Stimulated activated CD4-positive, alpha-beta T cell treated with anti-CD3 and anti-CD28 coated beads, Interleukin-4, amount 100 ng/mL, for 24 hours (primary cell): ENCODE measurements at places on chromosomes 7 and 10.

DNA sequence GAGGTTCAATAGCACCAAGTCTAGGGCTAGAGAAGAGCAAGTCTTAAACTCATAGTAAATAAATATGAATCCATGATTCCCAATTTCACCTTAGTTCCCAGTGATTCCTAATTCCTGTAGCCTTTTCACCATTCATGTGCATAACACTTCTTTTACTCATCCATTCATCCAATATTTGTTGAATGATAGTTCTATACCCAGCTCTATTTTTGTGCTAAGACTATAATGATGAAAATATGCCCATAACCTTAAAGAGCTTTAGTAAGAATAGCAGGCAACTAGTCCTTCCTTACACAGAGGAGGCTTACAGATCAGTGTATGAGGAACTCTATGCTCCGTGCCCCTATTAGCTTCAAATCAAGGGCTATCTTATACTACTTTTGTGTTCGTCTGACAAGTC is 280.2 kb upstream of the CHRM2 start:
- no peak for DNase-seq

DNA sequence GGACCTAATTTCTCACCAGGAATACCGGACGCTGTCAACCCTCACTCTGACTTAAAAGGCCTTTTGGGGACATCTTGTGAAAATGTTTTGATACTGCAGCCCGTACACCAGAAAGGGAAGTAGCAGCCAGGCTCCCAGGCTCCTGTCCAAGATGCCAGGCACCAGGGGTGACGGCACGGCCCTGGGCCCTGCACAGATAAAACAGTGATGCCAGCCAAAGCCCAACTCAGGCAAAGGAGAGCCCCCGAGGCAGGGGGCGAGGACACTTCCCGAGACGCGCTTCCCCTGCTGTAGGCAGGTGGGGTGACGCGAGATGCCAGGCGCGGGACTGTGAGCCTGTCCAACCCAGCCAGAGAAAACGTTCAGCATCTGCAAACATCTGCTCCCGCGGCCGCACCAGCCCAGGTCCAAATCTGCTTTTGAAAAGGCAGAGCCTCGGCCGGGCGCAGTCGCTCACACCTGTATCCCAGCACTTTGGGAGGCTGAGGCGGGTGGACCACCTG is 15.7 kb downstream of the ZFAND2A start:
- no peak for DNase-seq

- no peak for DNase-seq
Measured at GRCh38 chr7:19698331-19698730, 10.5 kb downstream of the POLR1F start.

GRCh38 chr10:72466018-72466417 is 111.3 kb upstream of the DNAJB12 start:
- no peak for DNase-seq

DNA sequence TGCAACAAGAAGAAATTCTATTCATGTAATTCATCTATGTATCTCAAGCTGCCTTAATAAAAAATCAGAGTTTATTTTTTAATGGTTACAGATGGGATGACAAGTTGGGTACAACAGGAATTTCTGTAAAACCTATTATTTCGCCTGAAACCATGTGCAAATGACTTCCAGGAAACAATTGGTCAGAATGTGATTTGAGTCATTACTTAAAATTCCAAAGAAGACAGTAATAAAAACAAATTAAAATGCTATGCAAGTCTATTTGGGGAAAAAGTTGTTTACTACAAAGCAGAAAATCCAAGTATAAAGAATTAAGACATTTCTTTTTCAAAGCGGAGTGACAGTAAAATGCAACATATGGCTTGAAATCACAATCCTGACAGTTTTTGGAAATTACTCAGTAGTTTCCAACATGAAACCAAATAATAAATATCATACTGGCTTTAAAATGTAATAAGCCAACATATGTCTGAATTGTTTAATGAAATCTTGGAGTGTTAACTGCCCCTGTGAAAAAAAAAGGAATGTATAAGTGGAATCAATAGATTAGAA is 41.5 kb upstream of the SEMA3C start:
- DNase-seq: no peak

DNA sequence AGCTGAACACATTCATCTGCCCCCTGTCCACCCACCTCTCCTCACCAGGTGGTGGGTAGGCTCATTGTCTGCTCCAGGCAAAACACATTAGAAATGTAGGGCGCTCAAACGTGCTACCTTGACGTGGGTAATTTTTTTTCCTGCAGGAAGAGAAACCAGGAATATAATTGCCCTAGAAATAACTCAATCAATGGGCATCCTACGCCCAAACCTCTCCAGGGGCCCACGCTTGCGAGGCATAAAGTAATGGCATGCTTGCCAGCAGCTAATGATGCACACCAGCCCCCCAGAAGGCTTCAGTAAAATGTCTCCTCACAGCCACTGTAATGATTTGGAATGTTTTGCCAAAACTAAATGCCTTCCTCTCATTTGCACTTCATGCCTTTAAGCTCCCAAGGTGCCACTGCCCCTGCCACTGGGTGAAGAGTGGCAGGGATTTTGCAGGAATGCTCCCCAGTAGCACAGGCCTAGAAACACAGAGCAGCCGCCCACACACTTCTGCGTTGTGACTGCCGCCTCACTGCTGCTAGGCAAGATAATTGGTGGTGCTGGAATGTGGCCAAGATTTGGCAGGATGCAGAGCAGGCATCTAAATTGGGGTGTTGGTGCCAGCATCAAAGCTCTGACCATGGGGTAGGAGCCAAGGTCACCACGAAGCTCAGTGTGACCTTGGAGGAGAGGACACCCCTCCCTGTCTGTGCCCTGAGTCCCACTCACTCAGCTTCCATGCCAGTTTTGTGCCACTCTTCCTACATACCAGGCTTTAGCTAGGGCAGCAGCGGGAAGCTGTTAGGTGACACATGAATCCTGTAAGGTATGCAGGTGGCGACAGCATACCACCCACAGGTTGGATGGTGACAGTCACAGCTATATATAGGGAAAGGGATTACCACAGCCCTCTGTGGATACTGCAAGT is 48.7 kb upstream of the PPP1R3C start:
- DNase-seq: no peak

- DNase-seq: no peak
Measured at GRCh38 chr7:155233311-155234157, 64.1 kb upstream of the INSIG1 start.
